ENCODE measurements at places on chromosomes 6 and 20. TPM values are rescaled to one million over a fixed set of nuclear protein-coding genes. Genes with fewer than 3 reads are reported as not detected.

DNA sequence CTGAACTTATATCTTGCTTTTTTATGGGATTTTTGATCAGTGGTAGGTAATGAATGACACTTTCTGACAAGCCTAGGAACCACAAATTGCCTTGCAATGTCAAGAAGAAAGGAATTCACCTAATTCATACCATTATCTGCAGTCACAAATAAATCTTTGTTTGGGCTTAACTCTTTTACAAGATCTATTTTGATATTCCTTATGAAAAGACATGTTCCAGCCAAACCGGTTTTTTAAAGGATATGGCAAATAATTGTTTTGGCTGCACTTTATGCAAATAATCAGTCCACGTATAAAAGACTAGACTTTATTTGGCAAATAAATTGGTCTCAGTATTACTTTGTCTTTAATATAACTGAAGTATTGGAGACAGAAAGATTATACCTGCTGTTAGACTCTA, 771.7 kb upstream of the ADGRB3 start:
- DNase-seq: no peak

DNA sequence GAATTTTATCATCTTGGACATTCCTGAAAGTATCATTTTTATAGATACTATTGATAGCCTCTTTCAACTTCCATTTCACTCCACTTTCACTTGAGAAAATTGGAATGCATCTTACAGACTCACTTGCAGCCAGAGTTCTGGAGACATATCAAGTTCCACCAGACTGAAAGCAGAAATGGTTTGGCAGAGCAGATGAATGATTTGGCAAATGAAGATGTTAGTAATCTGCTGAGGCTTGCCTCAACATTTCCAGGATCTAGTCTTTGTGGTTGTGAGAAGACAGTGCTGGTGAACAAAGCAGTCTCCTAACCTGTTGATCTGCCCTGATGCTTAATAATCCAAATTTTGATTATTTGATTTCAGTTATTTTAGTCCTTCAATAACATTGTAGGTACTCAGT, 202.6 kb downstream of the TRDN start:
- no peak for DNase-seq

- DNase-seq: no peak
Measured at GRCh38 chr6:29967379-29968010, 25.2 kb downstream of the HLA-A start.

Gene VEGFA
- total RNA-seq: 178 TPM

Gene DIDO1
- total RNA-seq: 65.8 TPM

GRCh38 chr6:12666886-12667285, 49.7 kb upstream of the PHACTR1 start:
- DNase-seq: no peak

- DNase-seq: no peak
Measured at GRCh38 chr6:144993870-144994269, 708.7 kb downstream of the UTRN start.

DNA sequence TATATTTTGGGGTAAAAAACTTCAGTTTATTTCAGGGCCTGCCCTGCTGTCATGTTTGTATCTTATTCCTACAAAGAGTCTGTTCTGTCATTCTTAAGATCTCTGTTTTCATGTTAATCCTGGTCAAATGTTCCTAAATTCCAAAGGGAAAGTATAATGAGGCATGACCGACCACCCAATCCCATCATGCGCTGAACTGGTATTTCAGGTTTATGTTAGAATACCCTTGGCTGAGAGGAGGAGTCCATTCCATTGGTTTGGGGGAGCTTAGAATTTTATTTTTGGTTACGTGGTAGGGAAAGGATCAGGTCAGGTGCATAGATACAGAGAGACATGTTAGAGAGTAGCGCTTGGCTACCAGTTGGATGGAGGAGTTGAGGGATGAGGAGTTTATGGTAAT, 25.7 kb downstream of the CFAP61 start:
- no peak for DNase-seq

- no peak for DNase-seq
Measured at GRCh38 chr6:114249522-114249921, 93.3 kb downstream of the HS3ST5 start.
